ENCODE measurements at places on chromosomes 3 and 15. TPM values are rescaled to one million over a fixed set of nuclear protein-coding genes. Genes with fewer than 3 reads are reported as not detected.

IRAK2 gene
- 6.3 TPM for total RNA-seq

SSUH2 gene
- not detected for total RNA-seq

CSPG4 gene
- 11.3 TPM for total RNA-seq

RAB6B gene
- 1.7 TPM for total RNA-seq

FMN1 gene
- total RNA-seq: 1.3 TPM

MME gene
- 84.4 TPM for total RNA-seq

SNTN gene
- not detected for total RNA-seq

CCR3 gene
- total RNA-seq: not detected

SEMA5B gene
- not detected for total RNA-seq

RGMA gene
- total RNA-seq: 19.3 TPM

KCNAB1 gene
- total RNA-seq: not detected

MOBP gene
- total RNA-seq: not detected

EXD1 gene
- not detected for total RNA-seq

TTLL13 gene
- total RNA-seq: not detected

ZNF710 gene
- 5.7 TPM for total RNA-seq

CSPG5 gene
- not detected for total RNA-seq

AP3S2 gene
- total RNA-seq: 19.4 TPM

INKA1 gene
- 4.9 TPM for total RNA-seq

FETUB gene
- total RNA-seq: not detected
